Aorta (tissue), 5 donors: ENCODE measurements at places on chromosomes 4 and X. TPM values are rescaled to one million over a fixed set of nuclear protein-coding genes. Genes with fewer than 3 reads are reported as not detected.
A peak's percentile ranks its signal among the peaks of the same experiment; 100 is the strongest.

- peak; percentile 90 for DNase-seq
Observed at GRCh38 chrX:129540068-129540653, at the start of gene OCRL. TSS of gene OCRL (plus strand) at chrX:129540259. CDS start at chrX:129540440, 181 bp downstream.

- no peak for DNase-seq
Observed at GRCh38 chrX:122582975-122583305, 601.1 kb upstream of the GRIA3 start.

DNA sequence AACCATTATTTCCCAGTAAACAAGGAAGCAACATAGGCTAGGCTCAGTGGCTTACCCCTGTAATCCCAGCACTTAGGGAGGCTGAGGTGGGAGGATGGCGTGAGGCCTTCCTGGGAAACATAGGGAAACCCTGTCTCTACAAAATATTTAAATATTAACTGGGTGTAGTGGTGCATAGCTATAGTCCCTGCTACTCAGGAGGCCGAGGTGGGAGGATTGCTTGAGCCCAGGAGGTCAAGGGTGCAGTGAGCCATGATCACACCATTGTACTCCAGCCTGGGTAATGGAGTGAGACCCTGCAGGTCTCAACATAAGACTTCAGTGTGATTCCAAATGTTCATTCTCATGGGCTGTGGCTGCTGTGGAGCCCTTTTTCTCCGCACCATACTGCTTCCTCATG, 34.9 kb downstream of the FHDC1 start:
- DNase-seq = no peak

DNA sequence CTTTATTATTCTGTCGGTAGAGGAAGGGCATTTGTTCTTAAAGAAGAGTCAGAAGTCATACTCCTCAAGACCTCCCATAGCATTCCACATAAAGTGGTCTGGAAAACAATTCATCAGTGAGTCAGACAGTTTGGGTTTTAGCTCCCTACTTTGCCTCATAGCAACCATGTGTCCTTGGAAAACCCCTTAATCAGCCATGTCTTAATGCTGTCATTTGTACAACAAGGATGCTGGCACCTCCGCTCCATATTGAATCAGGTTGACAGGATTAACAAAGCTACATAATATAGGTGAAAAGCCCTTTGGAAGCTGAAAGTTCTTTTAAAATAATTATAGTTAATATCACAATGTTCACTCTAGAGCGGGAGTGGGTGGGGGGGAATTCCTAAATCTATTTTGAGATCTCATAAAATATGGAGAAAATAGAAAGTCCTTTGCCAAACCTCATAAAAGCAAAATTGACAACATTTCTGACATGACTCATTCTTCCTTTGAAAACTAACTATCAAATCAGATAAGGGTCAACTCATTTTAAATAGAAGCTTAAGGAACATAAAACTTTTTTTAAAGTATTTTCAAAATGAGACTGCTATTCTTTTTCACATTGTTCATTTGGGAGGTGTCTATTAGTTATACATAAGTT, 37.3 kb upstream of the GUCY1A1 start:
- DNase-seq = no peak

GRCh38 chr4:124970011-124970410, 257.5 kb upstream of the ANKRD50 start:
- DNase-seq = no peak

DNA sequence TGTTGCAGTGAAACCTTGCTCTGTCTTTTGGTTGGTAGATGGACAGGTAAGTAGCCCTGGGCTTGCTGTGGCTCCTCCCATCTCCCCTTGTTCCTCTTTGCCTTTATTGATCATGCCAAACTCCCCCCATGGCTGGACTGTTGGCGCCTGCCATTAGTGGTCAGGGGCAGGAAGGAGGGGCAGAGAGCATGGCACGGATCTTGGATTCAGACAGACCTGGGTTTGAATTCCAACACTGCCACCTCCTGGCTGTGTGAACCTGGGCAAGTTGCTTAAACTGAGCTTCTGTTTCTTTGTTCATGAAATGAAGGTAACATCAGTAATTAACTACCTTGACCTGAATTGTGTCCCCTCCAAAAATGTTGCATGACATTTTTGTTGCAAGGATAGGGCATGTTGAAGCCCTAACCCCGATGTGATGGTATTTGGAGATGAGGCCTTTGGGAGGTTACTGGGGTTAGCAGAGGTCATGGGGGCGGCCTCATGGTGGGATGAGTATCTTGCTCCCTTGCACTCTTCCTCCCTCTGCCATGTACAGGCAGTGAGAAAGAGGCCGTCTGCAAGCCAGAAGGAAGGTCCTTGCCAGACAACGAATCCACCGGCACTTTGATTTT, 6.0 kb downstream of the SLC2A9 start:
- DNase-seq = no peak

DNA sequence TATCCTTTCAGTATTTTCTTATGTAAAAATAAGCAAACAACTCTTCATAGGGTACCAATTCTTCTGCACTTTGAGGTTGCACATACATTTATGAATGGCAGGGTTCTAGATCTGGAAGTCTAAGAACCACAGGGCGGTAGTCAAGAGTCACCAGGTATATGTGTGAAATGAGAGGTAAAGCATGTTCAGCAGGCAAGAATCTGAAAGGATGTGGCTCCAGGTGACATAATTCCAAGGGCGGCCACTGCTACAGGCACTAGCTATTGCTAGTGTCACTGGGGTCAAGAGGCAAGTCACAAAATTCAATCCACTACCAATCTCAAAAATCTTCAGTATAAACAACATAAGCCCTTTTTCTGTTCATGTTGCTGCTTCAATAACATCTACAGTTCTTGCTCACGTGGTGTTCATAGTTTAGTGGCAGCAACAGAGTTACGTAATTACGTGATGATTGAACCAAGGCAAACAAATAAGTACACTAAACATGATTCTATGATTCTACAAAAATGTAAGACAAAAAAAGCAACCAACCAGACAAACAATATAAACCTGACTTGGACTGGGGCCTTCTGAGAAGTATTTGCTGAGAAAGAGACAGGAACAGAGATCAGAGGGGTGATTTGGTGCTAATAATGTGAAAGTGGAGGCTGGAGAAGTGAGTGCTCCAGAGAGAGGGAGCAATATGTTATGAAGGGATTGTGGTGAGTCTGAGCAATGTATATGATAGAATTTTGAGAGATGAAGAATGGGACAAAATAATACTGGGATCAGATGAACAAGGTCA, 101.7 kb downstream of the NAA11 start:
- DNase-seq = no peak

GRCh38 chr4:139709660-139710059, 44.0 kb downstream of the MGST2 start:
- no peak for DNase-seq

GRCh38 chrX:108299101-108299591, 139.1 kb downstream of the COL4A6 start:
- DNase-seq = no peak

- DNase-seq = no peak
Observed at GRCh38 chrX:107537815-107538214, 88.4 kb downstream of the FRMPD3 start.

DNA sequence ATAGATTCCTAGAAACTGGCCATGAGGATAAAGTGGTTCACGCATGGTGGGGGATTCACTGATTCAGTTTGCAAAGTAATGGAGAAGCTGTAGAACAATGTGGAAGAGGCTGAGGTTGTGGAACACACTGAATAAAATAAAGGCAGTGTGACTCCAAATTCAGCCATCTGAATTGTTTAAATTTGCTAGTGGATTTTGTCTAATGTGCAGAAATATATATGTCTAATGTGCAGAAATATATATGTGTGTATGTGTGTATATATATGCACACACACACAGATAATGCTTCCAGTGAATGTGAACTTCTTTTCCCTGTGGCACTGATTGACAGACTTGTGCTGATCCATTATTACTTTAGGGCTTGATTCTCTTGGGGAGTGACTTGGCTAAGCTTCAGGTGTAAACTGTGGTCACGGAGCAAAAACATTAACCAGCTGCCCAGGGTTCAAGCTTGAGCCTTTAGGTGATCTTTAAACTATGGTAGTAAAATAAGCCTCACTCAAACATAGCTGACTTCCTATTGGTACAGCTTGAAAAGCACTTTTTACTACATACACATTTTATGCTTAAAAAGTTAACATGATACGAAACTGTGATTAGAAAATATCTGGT, 3.5 kb downstream of the STBD1 start:
- no peak for DNase-seq

DNA sequence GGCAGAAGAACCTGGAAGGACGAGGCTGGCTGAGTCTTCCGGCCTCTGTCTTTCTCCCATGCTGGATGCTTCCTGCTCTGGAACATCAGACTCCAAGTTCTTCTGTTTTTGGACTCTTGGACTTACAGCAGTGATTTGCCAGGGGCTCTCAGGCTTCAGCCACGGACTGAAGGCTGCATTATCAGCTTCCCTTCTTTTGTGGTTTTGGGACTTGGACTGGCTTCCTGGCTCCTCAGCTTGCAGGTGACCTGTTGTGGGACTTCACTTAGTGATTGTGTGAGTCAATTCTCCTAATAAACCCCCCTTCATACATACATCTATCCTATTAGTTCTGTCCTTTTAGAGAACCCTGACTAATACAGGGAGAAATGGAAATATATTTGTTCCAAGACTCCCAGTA, 265.8 kb downstream of the PCDH18 start:
- peak; percentile 37 for DNase-seq

GRCh38 chr4:6714954-6715353, 1.0 kb upstream of the BLOC1S4 start:
- no peak for DNase-seq

DNA sequence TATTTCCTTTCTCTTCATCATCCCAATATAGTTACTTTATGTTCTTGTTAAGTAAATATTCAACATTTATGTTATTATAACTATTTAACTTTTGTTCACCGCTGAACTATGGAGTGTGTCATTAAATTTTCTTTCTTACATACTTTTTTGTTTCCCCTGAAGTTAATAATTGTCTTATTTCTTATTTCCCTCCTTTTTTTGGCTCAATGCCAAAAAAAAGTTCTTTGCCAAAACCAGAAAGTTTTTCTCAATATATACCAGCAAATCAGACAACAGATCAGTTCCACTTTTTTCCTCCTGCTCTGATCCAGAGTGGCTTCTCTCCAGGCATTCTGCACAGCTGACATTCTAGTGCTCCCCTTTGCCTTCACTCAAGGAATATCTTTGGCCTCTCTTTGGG, 187.0 kb upstream of the PPARGC1A start:
- DNase-seq = no peak

DNA sequence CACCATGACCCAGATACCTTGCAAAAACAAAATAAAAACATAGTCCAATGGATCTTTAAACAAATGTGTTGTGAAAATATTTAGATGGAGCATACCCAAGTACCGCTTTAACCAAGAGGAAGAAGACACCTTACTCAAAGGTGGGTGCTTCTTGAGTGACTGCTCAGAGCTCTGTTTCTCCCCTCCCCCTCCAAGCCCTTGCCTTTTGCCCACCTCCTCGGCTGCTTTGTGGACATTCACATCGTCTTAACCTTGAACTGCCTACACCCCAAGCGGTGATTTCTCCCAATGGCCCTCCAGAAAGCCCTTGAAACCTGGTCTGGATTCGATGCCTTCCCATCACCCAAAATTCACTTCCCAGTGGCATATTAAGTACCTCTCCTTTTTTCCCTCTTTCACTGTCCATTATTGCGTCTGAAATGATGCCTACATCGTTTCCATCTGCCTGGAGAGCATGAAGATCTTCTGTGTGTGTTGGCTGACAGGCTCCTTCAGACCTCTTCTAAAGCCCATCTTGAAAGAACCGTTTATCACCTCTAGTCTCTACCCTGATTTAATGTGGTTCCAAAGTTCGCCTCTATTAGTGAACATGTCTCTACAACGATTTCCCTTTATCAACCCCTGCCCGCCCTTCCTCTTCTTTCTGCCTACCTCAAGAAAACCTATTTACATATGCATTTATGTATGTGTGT, 968 bp downstream of the GPRIN3 start:
- DNase-seq = no peak

DNA sequence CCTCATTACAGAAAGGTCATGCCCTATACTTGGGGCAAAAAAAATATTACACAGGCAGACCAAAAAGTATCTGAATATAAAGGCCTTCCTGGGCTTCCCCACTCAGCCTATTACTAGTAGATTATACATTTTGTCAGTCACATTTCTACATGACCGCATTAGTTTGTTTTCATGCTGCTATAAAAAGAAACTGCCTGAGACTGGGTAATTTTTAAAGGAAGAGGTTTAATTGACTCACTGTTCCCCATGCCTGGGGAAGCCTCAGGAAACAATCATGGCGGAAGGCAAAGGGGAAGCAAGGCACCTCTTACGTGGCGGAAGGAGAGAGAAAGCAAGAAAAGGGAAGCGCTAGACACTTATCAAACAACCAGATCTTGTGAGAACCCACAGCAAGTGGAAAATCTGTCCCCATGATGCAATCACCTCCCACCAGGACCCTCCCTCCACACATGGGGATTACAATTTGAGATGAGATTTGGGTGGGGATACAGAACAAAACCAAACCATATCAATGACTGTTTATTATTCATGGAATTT, 1312.0 kb downstream of the PCDH7 start:
- no peak for DNase-seq

GRCh38 chrX:11321986-11322385, 28.8 kb downstream of the AMELX start:
- DNase-seq = no peak

- no peak for DNase-seq
Observed at GRCh38 chr4:81919223-81919622, 447.5 kb upstream of the RASGEF1B start.

GRCh38 chr4:10960389-10960788, 275.8 kb upstream of the CLNK start:
- DNase-seq = no peak

GRCh38 chr4:128322986-128323385, 35.4 kb upstream of the PGRMC2 start:
- DNase-seq = no peak

GRCh38 chr4:165700855-165701254, 172.2 kb upstream of the TLL1 start:
- DNase-seq = no peak

GRCh38 chr4:163391756-163392155, 48.1 kb downstream of the NPY5R start:
- no peak for DNase-seq

- DNase-seq = no peak
Observed at GRCh38 chrX:13271511-13271910, 48.3 kb downstream of the ATXN3L start.

DNA sequence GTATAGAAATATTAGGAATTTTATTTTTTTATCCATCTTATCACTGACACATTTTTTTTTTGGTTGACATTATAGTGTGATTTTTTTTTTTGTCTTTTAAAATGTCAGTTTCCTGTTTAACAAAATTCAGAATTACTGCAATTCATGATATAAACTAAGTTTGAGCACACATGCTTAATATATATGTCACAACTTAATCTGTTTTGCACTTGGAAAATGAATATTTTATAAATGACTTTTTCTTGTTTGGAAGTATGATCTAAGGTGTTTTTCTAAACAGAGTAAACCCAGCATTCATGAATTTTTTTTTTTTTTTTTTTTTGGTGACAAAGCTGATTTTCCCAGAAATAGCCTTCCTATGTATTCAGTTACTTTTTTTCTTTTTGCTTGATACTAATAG, 2.4 kb downstream of the SMARCA5 start:
- DNase-seq = no peak

Gene ADH1A
- total RNA-seq = 3.5 TPM

Gene XAGE1A
- not detected for total RNA-seq

Gene NDUFB11
- total RNA-seq = 40.3 TPM

Gene ASB12
- 0.39 TPM for total RNA-seq

Gene SPANXA2
- not detected for total RNA-seq

Gene AMOT
- 17.3 TPM for total RNA-seq

Gene DMP1
- total RNA-seq = 0.16 TPM

Gene LRCH2
- total RNA-seq = 10.9 TPM

Gene KCND1
- 3.4 TPM for total RNA-seq

Gene ATP8A1
- total RNA-seq = 13.2 TPM
